GDM1 (cell line): ENCODE measurements at places on chromosomes 13 and 19.

DNA sequence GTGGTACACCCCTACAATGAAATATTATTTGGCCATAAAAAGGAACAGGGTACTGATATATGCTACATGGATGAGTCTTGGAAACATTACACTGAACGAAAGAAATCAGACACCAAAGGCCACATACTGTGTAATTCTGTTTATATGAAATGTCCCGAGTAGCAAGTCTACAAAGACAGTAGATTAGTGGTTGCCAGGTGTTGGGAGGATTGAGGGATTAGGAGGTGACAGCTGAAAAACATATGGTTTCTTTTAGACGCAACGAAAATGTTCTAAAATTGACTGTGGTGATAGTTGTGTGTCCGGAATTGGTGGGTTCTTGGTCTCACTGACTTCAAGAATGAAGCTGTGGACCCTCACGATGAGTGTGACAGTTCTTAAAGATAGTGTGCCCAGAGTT lies 35.1 kb downstream of the IL17D start:
- DNase-seq: no peak

- no peak for DNase-seq
Measured at GRCh38 chr19:28257396-28257795, 955.6 kb downstream of the UQCRFS1 start.

- no peak for DNase-seq
Measured at GRCh38 chr13:72864142-72865011, 82.4 kb downstream of the PIBF1 start.

DNA sequence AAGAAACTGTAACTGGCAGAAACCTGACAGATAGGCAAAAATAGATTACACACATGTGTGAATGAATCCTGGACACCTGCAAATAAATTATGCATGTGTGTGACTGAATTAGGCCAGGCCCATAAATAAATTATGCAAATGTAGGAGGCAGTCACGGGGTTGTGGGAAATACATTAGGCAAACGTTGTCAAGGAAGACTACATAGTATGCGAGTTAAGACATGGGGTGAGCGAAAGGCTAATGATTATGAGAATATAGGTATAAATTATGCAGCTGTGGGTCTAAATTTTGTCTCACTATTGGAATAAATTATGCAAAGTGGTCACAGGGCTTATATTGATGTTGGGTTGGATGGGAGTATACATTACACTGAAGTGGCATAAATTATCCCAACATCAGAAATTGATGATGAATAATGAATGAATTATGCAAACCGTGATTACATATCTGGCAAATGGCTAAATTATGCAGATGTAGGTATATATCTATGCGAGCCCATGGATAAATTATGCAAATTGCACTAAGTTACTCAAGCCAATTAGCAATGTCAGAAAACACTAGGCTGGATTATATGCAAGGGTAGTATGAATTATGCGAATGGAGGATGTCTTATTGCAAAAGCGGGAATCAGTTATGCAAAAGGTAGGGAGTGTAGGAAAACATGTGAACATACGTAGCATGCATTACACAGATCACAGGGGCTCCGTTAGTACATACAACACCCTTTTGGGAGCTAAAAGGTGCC lies 6.8 kb downstream of the SLC8A2 start:
- no peak for DNase-seq

DNA sequence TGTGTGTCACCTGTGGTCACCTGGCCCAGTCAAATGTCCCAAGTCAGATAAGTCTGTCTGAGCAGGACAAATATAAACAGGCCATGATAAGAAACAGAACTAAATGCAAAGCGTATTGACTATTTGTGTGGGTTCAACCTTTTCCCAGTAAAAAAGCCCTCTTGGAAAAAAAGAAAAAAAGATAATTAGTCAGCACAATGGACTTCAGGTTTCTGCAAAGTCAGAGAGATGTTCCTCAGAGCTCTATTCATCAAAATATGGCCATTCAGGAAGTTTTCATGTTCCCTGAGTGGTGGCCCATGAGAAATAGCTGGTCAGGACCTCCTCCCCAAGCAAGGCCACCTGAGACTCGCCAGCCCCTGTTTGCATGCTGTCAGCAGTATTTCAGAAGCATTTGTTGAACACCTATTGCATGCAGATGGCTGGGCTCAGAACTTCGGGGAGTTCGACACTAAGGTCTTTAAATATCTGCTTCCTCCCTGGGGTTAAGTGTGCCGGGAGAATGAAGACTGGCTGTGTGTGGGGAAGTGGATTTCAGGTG lies 2.7 kb downstream of the FFAR3 start:
- DNase-seq: no peak

DNA sequence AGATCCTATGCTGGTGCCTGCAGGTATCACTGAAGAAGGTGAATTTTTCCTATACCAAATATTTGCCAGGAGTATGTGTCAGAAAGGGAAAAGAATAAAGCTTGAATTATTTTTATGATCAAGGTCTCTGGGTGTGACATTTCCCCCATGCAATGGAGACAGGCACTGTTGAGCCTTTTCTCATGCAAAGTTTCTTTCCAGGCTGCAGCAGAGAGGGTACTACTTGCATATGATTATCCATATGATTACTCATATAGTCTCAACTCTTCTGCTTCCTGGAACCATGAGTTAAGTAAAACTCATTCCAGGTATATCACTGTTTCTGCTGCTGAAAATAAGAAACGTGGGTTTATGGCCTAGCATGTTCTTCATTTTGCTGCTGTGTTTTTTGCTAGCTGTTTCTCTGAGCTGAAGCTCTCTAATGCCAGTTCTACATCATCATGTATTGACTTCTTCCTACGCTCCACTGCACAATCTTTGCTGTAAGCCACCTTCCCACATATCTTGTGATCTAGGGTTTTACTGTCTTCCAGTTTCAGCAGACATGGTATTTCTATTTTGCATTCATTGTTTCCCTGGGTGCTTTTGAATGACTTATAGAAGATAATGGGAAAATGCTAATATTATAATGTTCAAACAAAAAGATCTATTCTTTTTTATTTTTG lies 278.7 kb upstream of the GPC6 start:
- DNase-seq: no peak

DNA sequence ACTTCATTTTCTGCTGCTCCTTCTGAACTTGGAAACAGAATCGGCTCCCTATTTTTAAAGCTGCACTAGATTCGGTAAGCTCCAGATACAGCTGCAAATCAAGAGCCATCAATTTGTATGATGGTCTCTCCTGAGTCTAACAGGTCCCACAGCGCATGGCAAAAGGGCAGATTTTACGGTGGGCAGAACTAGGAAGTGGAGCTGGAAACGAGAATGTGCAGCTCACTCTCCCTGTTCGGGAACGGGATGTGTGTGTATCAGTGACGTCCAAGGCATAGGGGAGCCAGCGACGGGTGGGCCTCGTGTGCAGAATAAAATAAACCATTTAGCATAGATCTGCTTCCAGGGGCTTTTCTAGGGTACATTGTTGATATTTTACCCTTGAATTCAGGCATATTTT lies 74.2 kb downstream of the COL4A1 start:
- DNase-seq: no peak

- DNase-seq: no peak
Measured at GRCh38 chr13:36385489-36385888, 39.3 kb upstream of the SPART start.

GRCh38 chr19:7603919-7604318 lies 8.3 kb downstream of the CAMSAP3 start:
- DNase-seq: no peak

DNA sequence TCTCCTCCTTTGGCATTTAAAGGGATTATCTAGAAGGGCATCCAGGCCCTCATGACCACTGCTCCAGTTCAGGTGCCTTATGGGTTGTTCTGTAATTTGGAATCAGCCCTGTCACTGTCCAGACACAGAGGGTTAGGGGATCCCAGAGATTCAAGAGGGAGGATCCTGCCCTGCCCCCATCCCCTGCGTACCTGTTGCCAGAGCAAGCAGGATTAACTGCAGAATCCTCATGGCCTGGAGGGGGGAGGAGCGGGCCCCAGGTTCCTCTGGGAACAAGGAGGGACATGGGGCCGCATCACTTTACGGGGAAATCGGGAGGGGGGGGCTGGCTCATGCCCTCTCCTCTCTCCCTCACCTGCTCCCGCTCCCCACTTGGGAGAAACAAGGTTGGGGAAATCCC lies 1.0 kb downstream of the KLK11 start:
- DNase-seq: no peak

- no peak for DNase-seq
Measured at GRCh38 chr19:29495901-29496441, 29.8 kb upstream of the VSTM2B start.

DNA sequence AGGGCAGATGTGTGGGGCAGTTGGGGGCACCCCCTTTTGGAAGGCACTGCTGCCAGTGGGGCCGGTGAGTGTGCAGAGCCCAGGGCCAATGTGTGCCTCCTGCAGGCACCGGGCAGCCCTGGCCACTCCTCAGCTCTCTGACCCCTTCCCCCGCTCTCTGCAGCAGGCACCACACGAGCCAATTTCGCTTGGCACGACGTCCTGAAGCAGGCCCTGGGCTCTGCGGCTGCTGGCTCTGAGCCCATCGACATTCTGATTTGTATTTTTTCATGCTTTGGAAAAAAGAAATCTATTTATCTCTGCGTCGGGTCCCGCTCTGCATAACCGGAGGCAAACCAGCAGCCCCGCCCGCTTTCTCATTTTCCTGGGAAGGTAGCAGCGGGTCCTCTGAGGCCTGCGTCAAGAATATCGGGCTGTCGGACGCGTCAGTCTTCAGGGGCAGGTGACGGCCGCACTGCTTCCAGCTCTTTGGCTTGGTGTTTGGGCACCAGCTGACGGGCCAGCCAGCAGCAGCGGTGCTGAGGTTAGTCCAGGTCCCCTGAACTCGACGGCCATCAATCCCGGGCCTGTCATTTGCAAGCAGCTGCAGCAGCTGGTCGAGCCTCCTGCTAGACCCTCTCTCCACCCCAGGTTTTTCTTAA lies 134.3 kb downstream of the KDM4B start:
- no peak for DNase-seq

- DNase-seq: no peak
Measured at GRCh38 chr13:29654384-29654783, 58.9 kb upstream of the SLC7A1 start.

DNA sequence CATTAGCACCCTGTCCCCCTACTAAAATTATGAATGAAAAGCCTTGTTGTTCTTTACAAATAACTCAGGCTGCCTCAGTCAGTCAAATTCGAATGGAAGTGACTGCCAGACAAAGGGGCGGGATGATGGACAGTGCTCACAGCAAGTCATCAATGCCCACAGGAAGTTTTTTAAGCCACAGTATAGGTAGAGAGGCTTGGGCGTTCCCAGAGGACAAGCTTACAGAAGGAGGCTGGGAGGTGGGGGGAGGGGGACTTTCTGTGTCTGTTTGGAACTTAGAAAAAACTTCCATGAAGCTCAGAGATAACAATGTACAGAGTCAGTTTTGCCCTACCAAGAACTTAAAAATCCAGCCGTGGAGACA lies 18.5 kb upstream of the SPRY2 start:
- no peak for DNase-seq

DNA sequence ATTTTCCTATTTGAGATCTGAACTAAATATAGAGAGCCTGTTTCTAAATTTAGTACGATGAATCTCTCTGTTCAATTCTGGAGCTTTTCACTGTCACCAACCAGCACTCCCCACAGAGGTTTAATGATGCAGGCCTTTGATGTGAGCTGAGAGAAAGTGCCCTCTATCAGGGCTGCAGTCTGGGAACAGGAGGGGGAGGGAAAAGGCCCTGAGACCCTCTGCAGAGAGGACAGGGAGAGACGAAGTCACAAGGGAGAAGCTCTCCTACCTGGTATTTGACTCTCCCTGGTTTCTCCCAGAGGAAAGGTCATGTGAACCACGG lies 206.8 kb upstream of the SOX1 start:
- no peak for DNase-seq

DNA sequence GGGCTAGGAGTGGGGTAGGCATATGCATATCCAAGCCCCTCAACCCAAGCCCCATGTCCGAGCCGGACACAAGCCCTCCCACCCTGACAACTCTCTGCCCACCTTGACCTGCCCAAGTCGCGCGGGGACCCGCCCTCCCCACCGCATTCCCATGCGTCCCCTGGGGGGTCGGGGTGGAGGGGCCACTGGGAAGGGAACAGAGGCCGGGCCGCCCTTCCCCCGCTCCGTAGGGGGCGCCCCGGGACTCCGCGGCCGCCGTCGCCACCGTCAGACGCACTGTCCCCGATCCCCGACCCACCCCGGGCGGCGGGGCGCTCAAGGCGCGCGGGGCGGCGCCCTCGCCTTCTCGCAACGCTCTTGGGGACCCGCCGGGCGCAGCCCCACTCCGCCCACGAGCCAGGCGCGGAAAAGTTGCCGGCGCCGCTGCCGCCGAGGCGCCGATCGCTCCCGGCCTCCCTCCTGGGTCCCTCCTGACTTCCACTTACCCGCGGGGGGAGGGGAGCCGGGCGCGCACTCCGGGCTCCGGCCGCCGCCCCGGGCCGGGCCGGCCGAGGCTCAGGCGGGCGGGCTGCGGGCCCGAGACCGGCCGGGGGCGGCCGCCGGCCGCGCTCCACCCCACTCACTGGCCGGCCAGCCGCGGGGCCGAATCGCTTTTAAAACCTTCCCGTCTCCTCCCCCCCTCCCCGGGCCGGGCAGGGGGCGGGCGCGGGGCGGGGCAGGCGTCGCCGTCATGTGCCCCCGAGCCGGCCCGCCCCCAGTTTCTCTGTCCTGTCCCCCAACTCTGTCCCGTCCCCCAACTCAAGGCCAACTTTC lies 34.4 kb upstream of the NANOS3 start:
- peak; percentile 52 for DNase-seq

DNA sequence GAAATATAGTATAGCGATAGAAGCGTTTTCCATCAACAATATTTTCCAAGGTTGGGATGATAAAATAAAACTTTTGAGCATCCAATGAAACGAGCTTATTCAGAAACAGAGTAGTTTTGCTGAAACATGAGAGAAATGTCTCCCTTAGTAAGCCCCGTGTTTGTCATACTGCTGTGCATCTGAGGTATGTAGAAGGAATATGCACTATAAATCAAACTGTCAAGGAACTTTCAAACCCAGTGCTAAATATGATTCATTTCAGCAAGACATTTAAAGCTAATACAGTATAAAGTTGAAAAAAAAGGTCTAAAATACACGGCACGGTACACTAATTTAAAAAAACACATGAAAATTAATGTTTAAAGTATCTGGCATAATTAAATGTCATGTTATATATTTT lies 546.2 kb downstream of the SLITRK5 start:
- DNase-seq: no peak

DNA sequence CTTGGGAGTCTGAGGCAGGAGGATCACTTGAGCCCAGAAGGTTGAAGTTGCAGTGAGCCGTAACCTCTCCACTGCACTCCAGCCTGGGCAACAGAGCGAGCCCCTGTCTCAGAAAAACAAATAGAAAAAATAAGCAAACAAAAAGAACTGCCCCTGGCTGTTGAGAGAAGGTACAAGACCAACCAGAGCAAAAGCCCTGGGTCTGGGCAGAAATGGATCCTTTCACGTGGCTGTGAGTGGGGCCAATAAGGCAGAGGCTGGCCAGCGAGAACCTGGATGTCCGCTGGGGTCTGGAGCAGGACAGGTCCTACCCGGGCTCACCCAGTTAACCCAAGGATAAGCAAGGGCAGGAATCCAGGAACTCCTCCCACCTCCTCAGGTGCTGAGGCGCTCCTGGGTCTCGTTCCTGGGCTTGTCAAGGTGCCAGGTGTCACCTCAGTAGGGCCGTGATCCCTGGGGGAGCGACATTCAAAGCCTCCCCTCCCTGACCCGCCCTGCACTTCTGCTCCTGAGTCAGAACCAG lies 4.7 kb upstream of the SLC5A5 start:
- DNase-seq: no peak

- DNase-seq: no peak
Measured at GRCh38 chr13:51502153-51502651, 49.4 kb upstream of the INTS6 start.

- DNase-seq: no peak
Measured at GRCh38 chr19:7483720-7484201, 5.1 kb downstream of the PEX11G start.

- DNase-seq: no peak
Measured at GRCh38 chr13:35865341-35866240, 265.6 kb downstream of the DCLK1 start.

- no peak for DNase-seq
Measured at GRCh38 chr13:30355839-30356238, 48.5 kb upstream of the KATNAL1 start.
